ENCODE measurements at places on chromosomes 13 and 19. TPM values are rescaled to one million over a fixed set of nuclear protein-coding genes. Genes with fewer than 3 reads are reported as not detected.

ZNF226 gene
- 15.7 TPM for total RNA-seq

DNA sequence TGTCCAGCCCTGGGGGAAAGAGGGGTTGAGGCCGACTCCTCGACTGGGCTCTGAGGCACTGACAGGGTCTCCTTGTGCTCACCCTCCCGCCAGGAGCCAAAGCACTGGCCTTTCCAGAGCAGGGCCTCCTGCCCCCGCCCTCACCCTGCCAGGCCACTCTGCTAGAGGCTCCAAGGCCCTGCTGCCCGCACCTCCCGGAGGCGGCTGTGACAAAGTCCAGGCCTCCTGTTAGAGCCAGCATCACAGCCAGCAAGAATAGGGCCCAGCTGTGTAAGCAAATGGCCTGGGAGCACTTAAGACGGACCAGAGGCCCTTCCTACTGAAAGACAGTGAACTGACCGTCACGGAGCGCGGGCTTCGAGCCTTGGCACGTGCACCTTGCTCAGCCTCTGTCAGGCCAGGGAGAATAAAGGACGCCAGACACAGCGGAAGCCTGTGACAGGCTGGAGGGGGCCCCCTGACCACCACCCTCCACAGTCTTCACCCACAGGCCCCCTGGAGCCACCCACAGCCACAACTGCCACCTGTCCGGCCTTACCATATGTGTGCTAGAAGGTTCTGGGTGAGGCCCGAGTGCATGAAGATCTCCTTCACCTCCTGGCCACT lies 50.9 kb downstream of the EPS15L1 start:
- DNase-seq = peak; percentile 84

DNA sequence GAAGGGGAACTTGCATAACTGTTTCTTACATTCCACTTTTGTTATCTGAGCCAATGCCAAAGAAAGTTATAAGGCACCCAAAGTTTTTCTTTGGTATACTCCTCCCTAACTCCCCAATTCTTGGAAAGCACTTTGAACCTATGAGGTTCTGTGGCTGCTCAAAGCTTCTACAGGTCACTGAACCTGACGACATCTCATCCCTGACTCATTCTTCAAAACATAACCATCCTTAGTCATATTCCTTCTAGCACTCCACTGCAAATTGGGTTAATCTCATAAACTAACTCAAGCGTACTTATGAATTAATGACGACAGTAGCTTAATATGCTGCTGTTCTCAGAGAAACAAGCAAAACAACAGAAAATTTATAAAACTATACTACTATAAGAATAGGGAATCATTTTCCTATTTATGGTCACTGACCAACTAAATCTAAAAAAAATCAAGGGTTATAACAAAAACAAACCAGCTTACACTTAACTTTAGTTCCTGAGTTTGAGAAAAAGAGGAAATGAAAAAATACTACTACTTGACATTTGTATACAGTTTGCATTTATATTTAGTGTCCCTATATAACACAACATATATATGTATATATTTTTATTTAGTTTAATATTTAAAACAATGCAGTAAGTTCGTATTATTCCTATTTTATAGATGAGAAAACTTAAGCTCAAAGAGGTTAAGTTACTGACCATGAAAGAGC lies 69.1 kb downstream of the CAB39L start:
- DNase-seq = no peak

DNA sequence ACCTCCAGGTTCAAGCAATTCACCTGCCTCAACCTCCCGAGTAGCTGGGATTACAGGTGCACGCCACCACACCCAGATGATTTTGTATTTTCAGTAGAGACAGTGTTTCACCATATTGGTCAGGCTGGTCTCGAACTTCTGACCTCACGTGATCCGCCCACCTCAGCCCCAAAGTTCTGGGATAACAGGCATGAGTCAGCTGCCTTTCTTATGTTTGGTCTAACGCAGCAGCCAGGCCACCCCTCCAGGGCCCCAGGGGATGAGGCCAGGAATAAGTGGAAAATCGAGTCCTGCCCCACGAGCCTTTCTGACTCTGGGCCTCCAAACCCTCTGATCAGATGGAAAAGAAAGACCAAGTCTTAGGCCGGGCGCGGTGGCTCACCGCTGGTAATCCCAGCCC lies 44.5 kb downstream of the CERS4 start:
- DNase-seq = no peak

- DNase-seq = no peak
Observed at GRCh38 chr19:12792853-12793289, 1.6 kb downstream of the JUNB start.

TPTE2 gene
- total RNA-seq = not detected

FBXO27 gene
- 15.1 TPM for total RNA-seq

- DNase-seq = no peak
Observed at GRCh38 chr19:5073153-5073844, 104.4 kb downstream of the KDM4B start.
